Naive thymus-derived CD8-positive, alpha-beta T cell (primary cell): ENCODE measurements at places on chromosomes 11 and 22.
A peak's percentile ranks its signal among the peaks of the same experiment; 100 is the strongest.

DNA sequence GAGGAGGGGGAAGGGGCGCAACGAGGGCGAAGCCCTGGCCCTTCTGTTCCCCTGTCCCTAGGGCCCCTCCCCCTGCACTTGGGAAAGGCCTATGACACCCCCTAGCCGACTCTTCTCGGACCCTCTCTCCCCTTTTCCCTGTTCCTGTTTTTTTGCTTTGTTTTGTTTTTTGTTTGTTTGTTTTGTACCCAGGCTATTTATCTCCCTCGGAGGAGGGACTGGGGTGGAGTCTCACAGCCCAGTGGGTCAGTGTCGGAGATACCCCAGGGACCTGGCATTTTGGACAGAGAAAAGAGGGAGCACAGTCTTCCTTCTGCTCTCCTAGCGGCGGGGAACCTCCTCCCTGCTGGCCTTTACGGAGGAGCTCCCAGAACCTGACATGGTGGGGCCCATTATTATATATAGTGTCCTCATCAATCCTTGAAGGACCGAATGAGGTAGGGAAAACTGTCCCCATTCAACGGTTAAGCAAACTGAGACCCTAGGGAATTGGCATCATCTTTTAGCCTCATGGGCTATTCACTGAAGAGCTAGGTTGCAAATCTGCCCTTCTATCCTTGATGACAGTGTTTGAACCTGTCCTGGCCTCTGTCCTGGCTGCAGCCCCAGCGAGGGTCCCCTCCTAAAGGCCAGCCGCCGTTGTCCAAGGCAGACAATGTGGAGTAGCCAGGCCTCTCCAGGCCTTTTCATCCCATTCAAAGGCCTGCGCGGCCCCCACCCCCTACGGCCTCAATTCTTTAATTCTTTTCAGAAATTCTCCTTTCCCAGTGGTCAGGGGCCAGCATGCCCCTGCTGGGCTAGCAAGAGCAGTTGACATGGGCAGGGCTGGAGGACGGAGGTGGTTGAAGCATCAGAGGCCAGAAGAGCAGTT is 911 bp downstream of the EMID1 start:
- no peak for DNase-seq

- DNase-seq = no peak
These were observed 98.5 kb downstream of the TMEM135 start for GRCh38 chr11:87136236-87136635.

GRCh38 chr22:31950226-31950625 is 5.9 kb downstream of the YWHAH start:
- DNase-seq = no peak

DNA sequence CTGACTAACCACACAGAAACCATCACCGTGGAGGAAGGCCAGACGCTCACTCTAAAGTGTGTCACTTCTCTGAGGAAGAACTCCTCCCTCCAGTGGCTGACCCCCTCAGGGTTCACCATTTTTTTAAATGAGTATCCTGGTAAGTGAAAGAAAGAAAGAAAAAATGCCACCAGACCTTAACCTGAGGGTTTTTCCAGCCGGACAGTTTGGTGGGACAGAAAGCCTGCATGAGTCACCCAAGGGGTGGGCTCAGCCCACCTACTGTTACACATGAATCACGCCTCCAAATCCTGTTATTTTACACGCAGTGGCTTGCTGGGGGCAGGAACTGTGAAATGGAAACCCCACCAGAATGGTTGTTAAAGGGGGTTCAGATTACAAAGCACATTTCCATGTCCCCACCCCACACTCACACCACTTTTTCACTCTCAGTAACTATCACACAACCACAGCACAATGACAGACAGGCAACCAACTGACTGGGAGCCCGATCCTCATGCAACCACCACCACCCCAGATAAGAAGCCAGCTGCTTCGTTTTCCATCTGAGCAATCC is 11.9 kb downstream of the CRTAM start:
- DNase-seq = no peak

GRCh38 chr11:116715383-116715782 is 57.4 kb downstream of the BUD13 start:
- DNase-seq = no peak

DNA sequence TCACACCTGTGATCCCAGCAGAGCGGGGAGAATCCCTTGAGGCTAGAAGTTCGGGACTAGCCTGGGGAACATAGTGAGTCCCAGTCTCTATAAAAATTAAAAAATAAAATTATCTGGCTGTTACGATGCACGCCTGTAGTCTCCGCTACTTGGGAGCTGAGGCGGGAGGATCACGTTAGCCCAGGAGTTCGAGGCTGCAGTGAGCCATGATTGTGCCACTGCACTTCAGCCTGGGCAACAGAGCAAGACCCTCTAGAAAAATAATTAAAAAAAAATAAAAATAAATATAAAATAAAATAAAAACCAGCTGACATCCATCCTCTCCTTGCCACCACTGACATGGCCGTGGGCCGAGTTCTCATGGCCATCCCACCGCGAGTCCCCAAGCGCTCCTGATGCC is 7.7 kb upstream of the RTN4R start:
- DNase-seq = no peak

DNA sequence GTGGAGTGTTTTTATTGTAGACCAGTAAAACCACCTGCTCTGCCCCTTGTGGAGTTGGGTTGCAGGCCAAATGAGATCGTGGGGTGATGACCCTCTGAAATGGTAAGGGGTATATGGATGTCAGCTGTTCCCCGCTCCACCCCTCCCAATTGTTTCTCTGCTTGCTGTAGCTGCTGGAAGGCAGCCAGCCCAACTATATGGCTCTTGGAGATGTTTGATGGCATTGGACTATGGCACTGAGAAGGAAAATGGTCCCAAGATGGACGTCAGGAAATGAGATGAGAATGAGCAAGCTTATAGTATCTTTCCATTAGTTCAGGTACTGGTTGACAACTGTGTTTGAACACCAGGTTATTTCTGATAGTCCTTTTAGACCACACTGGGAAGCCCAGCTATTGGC is 94.8 kb upstream of the SORL1-AS1 start:
- no peak for DNase-seq

DNA sequence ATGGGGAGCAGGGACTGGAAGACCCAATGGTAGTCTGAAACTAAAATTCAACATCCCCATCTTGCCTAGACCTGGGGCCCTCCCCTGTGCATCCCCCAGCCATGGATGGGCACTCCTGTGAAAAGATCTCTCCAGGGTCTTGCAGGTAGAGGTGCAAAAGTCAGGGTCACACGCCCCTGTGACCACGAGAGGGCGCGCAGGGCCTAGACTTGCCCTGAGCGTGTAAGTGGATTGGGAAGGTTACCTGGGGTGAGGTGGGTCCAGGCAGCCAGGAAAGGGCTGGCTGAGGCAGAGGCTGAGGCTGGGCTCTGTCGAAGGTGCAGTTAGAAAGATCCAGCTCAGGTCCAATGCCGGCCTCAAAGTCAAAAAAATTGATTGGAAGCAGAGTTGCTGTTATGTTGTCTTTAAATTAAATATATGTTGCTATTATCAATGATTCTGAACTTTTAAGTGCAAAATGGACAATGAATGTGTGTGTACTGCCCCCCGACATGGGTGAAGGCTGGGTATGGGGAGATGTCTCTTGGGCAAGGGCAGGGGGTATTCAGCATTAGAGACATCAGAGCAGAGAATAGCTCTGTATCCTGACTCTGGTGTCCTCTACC is 4.8 kb upstream of the POU2F3 start:
- peak; percentile 43 for DNase-seq
